ENCODE measurements at places on chromosomes 3 and 15.

DNA sequence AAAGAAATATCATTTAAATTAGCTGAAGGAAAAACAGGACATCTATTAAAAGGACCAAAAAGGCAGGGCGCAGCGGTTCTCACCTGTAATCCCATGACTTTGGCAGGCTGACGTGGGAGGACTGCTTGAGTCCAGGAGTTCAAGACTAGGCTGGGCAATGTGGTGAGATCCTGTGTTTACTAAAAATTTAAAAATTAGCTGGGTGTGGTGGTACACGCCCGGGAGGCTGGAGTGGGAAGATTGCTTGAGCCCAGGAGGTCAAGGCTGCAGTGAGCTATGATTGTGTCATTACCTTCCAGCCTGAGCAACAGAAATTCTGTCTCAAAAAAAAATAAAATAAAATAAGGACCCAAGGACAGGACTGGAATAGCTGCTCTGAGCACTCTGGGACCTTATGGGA is 16.2 kb upstream of the HERC1 start:
- no peak for DNase-seq

- no peak for DNase-seq
These were observed 89.9 kb downstream of the BBX start for GRCh38 chr3:107612664-107613084.

DNA sequence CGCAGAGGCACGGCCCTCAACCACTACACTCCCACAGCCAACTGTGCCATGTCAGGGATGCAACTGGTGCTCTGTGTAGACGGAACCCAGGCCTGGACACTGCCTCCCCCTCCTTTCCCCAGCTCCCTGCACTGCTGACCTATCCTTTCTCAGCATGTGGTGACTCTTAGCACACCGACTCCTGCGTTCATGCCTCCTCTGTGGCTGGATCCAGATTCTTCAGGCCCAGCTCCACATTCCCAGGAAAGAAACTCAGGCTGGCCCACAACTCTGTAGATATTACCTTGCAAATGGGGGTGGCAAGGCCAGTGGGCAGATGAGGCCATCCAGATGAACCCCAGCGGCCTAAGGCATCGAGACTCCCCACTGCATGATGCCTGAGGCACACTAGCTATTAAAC is 272.7 kb downstream of the OCA2 start:
- no peak for DNase-seq

DNA sequence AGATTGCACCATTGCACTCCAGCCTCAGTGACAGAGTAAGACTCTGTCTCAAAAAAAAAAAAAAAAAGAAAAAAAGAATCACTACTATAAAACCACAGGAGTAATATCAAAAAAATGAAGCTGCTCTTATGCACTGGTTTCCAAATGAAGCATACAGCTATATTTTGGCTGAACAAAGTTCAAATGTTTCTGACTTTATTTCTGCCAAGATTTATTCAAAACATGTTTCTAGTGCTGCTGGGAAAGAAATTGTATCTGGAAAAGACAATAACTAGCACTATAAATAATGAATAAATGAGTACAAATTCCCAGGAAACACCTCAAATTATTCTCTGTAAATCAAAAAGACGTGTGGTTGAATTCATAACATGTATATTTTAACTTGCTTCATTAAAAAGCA is 102.5 kb upstream of the MME start:
- DNase-seq: no peak

DNA sequence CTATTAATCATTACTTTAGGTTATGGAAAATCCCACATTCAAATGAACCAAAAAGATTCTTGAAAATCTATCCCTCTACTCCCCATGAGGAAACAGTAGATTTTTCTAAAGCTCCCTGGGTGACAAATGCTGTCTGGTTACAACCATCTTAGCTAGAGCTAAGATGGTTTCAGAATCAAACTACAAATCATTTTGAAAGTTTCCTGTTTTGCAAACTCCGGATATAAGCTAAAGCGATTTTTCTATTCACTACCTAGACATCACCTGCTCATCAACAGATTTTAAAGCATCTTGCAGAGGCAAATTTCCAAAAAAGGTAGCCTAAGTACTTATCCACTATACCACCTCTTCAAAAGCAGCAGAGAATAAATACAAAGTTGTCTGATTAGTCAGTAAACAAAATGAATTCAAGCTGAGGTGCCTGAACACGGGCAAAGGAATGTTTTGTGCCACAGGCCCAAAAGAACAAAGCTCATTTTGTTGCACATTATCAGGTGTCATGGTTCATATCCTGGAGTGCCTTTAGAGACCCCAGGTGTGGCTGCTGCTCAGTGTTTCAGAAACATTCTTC is 204.9 kb downstream of the TNIK start:
- no peak for DNase-seq

GRCh38 chr3:133717424-133717823 is 28.8 kb upstream of the TF start:
- no peak for DNase-seq

DNA sequence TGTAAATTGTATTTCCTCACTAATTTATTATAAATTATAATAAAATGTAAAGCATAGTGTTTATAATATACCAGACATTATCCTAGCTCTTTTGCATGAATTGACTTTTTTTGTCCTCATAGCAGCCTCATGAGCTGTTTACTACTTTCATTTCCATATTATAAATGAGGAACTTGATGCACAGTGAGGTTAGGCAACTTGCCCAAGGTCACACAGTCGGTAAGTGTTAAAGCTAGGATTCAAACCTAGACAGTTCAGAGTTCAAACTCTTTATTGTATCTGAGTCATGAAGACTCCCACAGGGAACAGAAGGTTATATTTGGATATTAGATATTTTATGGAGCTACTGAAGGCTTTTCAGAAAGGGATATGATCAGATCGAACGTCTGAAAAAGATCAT is 322.2 kb upstream of the SATB1 start:
- DNase-seq: no peak

GRCh38 chr15:69701198-69701597 is 248.6 kb downstream of the RPLP1 start:
- DNase-seq: no peak

DNA sequence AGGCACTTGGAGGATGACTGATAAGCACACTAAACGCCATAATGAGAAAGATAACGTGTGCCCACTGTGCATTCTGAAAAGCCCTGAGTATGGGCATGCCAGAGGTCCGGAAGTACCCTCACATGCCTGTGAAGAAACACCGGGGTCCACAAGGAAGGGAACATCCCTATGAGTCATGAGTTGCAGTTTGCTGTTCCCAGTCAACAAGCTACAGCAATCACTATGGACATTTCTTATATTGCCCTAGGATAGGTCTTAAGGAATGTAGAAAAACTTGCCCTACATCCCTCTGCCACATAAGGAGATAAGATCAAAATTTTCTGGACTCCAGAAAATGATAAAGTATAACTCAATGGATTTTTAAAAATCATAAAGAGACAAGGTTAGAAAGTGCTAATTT is 9.9 kb downstream of the MB21D2 start:
- no peak for DNase-seq

All from germinal center (tissue), 1 donor.